Kidney (tissue), 22 donors: ENCODE measurements at places on chromosomes 16 and 17. TPM values are rescaled to one million over a fixed set of nuclear protein-coding genes. Genes with fewer than 3 reads are reported as not detected.

ST6GALNAC1 gene
- 0.31 TPM for total RNA-seq

POLG2 gene
- 18.4 TPM for total RNA-seq

EPX gene
- 0.19 TPM for total RNA-seq

- no peak for DNase-seq
Observed at GRCh38 chr16:69286941-69287713, 24.0 kb upstream of the VPS4A start.

DNA sequence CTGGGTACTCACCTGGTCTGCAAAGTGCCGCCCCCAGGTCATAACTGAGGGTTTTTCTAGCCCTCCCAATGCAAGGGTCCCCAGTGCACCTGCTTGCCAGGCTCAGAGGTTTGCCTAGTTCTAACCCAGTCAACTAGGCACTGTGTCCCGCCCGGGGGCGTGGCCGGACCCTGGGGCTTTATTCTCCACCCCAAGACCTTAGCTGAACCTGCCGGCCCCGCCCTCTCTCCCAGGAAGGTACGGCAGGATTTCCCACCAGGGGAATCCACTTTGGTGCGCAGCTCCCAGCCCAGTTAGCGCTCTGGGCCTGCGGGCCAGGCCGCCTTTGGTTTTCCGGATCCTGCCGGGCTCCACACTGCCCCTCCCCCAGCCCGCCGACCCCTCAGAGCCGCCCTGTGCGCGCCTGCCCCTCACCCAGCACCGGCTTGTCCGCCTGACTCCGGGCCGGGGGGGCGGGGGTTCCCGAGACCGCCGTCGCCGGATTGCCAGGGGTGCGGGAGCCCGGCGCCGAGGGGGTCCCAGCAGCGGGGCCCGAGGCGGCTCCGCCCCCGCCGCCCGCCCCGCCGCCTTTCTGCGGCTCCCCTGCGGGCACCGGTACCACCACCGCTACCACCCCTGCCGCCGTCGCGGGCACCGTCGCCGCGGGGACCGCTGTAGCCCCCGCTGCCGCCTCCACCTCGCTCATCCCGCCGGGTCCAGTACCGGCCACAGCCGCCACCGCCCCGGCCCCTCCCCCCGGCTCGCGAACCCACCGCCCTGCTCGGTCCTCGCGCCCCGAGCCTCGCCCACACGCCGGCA, 424 bp downstream of the YBX2 start:
- peak; percentile 26 for DNase-seq

DNA sequence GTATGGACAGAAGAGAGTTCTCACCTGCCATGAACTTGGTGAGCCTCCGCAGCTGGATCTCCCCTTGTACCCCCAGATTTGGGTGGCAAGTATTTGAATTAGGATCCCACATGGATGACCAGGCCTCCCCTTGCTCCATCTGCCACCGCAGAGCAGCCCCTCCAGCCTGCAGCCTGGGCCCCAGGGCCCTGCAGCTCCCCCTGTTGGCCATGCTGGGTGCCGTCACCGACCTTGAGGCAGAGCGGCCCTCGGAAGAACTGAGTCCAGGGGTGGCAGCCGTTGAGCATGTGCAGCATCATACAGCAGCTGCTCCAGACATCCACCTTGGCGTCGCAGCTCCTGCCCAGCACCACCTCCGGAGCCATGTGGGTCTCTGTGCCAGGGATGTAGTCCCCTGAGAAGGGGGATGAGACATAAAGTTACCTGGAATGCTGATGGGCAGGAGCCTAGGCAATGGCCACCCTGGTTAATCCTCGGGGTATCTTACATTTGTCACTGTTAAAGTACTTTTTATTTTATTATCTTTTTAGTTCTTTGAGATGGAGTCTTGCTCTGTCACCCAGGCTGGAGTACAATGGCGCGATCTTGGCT, 9.0 kb upstream of the SPATA32 start:
- DNase-seq, result no peak

GRCh38 chr16:65658349-65658748, 536.5 kb upstream of the CDH11 start:
- DNase-seq, result no peak

DNA sequence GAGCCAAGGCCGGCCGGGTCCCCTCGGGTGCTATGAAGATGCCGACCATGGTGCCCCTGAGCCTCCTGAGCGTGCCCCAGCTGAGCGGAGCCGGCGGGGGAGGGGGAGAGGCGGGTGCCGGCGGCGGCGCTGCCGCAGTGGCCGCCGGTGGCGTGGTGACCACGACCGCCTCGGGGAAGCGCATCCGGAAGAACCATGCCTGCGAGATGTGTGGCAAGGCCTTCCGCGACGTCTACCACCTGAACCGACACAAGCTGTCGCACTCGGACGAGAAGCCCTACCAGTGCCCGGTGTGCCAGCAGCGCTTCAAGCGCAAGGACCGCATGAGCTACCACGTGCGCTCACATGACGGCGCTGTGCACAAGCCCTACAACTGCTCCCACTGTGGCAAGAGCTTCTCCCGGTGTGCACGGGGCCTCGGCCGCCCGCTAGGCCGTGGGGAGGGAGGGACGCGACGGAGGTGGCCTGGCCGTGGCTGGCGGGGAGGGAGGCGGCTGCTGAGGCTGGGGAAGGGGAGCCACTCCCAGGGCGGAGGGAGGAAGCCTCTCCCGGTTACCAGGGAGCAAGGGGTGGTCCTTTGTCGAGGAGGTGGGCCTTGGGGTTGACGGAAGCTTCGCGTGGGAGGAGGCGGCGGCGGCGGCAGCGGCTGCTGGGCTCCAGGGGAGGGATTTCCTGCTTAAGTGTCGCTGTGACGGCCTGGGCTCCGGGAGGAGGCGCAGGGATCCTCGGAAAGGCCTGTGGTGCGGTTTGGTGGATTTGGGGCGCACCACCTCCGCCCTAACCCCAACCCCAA, 1.3 kb downstream of the MAZ start:
- DNase-seq, result peak; percentile 95

DNA sequence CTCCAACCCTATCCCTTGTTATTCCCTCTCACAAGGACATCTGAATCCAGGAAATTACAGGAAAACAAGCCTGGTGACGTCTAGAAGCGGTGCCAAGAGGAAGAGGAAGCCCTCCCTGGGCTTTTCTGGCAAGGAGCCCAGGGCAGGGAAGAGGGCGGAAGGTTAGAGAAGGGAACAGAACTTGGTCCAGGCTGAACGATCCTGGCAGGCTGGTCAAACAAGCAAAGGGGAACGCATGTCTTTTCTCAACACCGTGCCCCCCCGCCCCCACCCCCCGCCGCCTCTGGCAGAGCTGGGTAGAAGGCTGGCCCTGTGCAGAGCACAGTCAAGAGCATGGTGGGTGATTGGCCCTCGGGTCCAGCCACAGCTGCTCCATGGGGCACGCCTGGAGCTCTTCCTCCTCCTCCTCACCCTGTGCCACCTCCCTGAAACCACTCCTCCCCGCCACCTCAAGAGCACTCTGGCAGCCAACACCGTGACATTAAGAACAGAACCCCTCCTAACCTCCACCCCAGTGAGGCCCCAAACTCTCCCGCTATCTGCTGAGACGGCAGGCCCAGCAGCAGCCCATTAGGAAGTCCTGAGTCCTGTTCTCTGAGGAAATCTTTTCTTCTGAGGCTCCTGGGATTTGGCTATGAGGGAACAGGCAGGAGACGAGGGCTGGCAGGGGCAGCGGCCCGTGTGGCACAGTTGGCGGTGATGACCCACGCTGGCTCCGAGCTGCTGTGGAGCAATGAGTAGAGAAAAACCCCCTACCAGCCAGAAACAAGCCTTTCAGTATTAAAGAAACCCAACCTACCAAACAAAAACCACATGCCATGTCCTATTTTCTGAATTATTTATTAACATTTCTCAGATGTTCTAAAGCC, 7.3 kb downstream of the C16orf86 start:
- DNase-seq, result peak; percentile 94

- no peak for DNase-seq
Observed at GRCh38 chr17:56994009-56994792, 16.3 kb downstream of the SCPEP1 start.

DNA sequence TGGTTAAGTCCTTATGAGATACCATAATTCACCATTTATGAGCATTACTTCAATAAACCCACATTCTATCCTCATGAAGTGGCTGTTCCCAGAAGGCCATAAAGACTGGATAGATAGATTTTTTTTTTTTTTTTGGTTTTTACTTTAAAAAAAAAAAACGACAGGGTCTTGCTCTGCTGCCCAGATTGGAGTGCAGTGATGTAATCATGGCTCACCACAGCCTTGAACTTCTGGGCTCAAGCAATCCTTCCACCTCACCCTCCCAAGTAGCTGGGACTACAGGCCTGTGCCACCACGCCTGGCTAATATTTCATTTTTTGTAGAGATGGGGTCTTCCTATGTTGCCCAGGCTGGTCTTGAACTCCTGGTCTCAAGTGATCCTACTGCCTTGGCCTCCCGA, 102.3 kb downstream of the XYLT1 start:
- DNase-seq, result no peak
